Stimulated activated CD8-positive, alpha-beta memory T cell treated with anti-CD3 and anti-CD28 coated beads, Interleukin-4, amount 100 ng/mL, for 48 hours (primary cell): ENCODE measurements at places on chromosomes 5 and 9.

DNA sequence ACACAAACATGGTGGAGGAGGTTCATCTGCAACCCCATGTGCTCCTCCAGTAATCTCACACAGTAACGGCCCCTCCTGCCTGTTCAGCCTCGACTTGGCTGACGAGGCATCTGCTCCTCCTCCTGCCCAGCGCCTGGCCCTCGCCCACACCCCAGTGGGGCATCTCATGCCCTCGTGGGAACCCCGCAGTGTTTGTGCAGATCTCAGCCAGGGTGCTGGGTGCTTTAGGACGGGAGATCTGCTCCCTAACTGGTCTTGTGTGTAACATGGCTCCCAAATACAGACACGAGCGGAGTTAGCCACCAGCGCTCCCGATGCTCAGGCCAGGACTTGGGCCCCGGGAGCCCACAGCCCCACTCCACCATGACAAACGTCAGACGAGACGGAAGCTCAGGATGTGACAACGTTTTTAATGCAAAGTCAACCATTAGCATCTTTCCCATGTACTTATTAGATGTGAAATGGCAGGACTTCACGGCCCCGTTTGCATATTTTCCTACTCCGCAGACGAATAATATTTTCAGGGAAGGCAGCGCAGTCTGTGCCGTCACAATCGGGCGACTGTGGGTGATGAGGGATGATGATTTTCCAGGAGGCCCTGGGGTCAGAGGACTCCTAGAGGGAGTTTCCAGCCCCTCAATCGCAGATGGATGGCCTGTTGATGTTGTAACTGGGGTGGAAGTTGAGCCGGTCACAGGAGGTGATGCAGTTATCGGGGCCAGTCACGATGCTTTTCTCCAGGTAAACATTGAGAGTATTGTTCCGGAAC is 5.5 kb upstream of the MRPS2 start:
- no peak for DNase-seq

- no peak for DNase-seq
Measured at GRCh38 chr9:100294806-100295205, 57.9 kb downstream of the TEX10 start.

DNA sequence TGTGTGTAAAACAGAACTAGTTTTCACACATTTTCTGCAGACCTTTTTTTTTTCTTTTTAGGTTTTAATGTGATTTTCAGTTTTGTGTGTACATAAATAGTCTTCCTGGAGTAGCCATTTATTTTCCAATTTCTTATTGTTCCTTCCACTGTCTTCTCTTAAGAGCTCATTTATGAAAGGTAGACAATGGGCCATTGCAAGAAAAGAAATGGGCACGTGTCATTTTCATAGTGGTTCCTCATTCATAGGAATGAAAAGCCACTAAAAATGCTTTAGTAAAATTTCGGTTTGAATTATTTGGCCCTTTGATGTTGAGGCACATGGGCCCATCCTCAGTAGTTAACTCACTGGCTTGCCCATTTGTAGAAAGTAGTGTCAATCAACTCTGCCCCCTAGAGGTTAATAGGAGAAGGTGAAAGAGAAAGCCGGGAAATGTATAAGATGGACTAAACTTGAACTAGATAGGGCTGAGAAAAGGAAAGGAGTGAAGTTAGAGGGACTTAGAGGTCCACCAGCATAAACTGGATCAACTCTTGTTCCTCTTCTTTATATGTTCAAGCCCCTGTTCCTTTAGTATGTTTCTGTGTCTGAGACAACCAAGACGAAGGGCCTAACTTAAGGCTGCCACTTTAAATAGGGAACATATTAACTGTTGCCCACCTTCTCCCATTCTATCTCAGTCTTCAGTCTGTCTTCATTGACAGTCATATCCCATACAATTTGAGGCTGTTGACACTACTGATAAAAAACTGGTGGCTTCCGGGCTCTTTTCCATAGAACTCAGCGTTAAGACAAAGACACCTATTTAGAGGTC is 72.6 kb downstream of the SMARCA2 start:
- no peak for DNase-seq

GRCh38 chr5:121152411-121152810 is 688.3 kb downstream of the PRR16 start:
- DNase-seq, result no peak

DNA sequence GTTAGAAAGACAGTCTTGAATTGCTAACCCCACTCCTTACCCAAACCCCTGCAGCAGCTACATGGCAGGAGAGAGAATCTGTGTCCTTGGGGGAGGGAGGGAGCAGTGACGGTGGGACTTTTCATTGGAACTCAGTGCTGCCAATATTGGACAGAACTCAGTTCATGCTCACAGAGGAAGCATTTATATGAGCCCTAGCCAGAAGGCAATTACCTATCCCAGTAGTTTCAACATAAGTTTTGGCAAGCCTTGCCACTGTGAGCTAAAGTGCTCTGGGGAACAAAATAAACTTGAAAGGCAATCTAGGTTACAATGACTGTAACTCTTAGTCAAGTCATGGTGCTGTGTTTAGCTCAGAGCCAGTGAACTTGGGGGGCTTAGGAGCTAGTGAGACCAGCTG is 1013.4 kb upstream of the COX7C start:
- no peak for DNase-seq

GRCh38 chr9:78133751-78134150 is 102.1 kb upstream of the CEP78 start:
- DNase-seq, result no peak
